Fibroblast of the aortic adventitia (primary cell): ENCODE measurements at places on chromosomes 7 and 10. TPM values are rescaled to one million over a fixed set of nuclear protein-coding genes. Genes with fewer than 3 reads are reported as not detected.

Gene LZTS2
- total RNA-seq, result 91.7 and 175 TPM in 2 replicates

Gene CPN1
- not detected in 2 replicates for total RNA-seq

Gene CDK1
- 0.90 and 82.9 TPM in 2 replicates for total RNA-seq

Gene NUDT13
- total RNA-seq, result 1.8 TPM in 2 replicates
